Ammon's horn (tissue), 1 donor: ENCODE measurements at places on chromosomes 4 and X.

DNA sequence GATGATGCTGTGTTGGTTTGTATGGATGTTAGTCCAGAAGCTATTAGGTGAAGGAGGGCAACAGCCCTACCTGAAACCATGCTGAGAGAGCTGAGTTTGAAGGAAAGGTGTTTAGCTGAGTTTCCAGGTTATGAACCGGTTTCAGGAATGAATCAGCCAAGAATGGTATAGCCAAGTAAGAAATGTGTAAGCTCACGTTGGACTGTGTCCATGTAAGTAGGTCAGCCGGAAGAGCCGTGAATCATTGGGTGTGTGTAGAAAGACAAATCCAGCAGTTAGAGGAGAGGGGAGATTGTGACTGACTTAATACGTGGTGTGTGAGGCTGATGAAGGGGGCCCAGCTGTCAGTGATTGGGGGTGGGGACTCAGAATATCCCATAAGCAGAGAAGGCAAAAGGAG, 77.2 kb upstream of the SPIN4 start:
- no peak for DNase-seq

DNA sequence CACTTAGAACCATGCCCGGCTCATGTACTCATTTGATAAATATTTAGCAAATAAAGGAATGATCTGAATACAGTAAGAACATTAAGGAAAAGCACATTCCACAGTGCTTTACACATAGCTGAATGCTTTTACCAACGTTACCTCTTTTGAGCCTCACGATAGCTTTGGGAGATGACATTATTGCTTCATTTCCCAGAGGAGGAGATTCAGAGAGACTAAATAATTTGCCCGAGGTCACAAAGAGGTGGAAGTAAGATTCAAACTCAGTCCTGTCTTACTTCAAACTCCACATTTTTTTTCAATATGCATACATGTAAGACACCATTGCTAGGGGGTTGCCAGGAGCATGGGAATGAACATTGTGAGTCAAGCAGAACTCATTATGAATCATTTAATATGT, 538.5 kb downstream of the BCOR start:
- DNase-seq, result no peak

DNA sequence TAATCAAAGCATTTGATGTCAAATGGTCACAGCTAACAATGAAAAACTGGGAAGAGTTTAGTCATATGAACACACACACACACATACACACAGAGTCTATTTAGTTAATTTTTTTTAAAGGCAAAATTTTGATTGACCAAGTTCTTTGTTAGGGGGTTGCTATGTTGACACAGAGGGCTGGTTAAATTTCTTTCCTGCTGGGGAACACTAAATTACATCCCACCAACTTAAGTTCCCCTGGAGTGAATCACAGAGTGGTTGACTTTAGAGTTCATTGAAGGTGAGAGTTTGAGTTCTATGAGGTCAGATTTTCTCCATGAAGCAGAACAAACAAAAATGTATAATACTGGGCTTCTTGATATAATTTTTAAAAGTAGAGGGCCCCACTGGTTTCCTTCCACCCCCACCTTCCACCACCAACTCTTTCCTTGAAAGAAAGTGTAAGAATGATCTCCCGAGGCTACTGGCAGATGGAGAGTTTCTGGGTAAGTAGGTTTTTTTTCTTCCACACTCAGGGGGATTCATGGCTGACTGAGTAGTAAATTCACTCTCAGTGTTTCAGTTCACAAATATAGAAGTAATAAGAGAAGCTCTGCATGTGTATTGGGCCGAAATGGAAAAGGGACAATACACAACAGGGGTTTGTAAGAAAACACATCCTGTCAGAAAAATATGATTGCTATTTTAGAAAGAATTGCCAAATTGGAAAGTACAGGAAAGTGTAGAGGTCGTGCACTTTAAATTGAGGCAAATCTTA, 917.0 kb upstream of the LCORL start:
- no peak for DNase-seq

GRCh38 chrX:20500949-20501348, 234.2 kb upstream of the RPS6KA3 start:
- DNase-seq, result no peak

DNA sequence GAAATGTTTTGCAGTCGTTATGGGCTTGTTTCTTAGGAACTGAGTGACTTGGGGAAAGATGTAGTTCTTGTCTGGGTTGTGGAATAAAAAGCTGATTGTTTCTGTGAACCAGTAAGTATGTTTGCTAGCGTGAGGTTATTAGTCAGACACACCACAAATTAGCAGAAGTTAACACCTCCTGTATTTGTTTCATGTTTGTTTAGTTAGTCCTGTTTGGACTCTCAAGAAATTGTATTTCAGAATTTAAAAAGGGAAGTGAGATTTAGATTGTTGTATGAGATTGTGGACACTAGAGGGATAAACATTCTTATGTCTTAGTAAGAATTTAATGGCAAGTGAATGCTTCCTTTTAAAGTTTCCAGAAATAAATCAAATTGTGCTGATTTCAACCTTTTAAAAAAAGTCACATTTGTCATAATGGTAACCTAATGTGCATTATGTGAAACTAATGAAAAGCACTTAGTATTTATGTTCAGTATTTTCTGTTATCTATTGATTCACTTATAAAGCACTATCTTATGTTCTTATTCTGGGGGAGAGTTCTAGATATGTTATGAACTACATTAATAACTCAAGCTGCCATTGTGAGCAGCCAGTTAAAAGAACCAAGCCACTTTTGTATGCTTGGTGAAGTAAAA, 25.6 kb downstream of the ATP10D start:
- DNase-seq, result no peak

DNA sequence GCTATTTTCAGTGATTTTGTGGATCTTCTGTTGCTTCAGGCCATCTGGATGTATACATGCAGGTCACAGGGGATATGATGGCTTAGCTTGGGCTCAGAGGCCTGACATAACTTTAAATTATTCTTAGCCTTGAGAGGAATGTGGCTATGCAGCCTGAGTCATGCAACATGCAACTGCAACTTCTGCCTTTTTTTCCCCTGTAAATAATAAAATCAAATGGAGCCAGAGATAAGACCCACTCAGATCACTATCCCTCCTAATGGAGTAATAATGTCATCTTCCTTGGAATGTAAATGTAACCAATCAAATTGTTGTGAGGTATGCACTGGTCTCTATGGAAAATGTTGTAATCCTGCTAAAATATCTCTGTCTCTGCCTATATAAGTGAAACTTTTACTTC, 54.9 kb downstream of the MAGEB17 start:
- no peak for DNase-seq

GRCh38 chrX:17266136-17266535, 108.9 kb upstream of the NHS start:
- no peak for DNase-seq

GRCh38 chrX:113384628-113385027, 544.0 kb upstream of the AMOT start:
- DNase-seq, result peak; percentile 54

- DNase-seq, result no peak
These were observed 217.2 kb upstream of the BOD1L1 start for GRCh38 chr4:13844740-13845139.

DNA sequence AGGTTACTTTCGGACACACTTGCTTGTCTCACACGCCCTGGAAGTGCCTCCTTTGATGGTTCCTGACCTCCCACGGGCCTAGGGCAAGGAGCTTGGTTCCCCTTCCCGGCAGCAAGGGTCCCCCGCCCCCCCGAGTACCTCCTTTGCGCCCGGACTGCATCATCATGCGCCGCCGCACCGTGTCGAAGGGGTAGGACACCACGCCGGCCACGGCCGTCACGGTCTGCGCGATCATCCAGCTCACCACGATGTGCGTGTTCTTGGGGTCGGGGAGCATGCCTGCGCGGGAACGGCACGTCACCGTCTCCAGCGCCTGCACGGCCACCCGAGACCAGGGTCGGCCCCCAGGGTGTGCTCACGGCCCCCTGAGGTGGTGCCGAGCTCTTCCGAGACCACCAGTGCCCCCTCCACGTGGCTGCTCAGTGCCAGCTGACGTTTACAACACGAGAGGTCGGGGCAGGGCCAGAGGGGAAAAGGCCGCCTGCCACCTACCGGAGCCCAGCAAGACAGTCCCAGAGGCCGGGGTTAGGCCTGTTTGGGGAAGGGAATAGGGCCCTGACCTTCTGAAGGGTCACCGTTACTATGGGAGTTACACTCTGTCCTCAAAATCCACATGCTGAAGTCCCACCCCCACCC, 4.7 kb downstream of the SLC25A6 start:
- no peak for DNase-seq

GRCh38 chrX:110536816-110537215, 178.2 kb downstream of the RTL9 start:
- no peak for DNase-seq

- peak; percentile 31 for DNase-seq
These were observed 24.7 kb upstream of the CT47A1 start for GRCh38 chrX:121010218-121010617.

DNA sequence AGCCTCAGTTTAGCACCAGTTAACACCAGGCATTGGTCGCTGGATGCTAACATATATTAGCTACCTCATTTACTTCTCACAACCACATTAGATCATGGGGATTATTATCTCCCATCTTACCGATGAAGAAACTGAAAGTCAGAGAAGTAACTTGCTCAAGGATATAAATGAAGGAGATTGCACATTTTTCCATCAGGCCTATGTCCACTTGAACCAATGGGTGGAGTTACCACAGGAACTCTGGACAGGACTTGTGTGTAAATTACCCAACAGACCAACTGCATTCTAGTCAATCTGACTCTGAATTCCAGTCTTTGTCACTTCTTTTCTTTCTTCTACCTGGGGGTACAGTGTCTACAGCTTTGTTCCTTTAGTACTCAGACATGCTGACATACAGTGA, 1.8 kb downstream of the LNX1 start:
- DNase-seq, result no peak

- no peak for DNase-seq
These were observed 35.2 kb upstream of the LNX1 start for GRCh38 chr4:53626491-53626890.

GRCh38 chr4:2009651-2010233, 968 bp upstream of the NELFA start:
- DNase-seq, result peak; percentile 65

- DNase-seq, result no peak
These were observed 10.7 kb downstream of the SEC24B start for GRCh38 chr4:109444182-109444844.
